ENCODE measurements at places on chromosomes 3 and 15.

- no peak for DNase-seq
Measured at GRCh38 chr3:149115114-149115513, 14.3 kb upstream of the HPS3 start.

DNA sequence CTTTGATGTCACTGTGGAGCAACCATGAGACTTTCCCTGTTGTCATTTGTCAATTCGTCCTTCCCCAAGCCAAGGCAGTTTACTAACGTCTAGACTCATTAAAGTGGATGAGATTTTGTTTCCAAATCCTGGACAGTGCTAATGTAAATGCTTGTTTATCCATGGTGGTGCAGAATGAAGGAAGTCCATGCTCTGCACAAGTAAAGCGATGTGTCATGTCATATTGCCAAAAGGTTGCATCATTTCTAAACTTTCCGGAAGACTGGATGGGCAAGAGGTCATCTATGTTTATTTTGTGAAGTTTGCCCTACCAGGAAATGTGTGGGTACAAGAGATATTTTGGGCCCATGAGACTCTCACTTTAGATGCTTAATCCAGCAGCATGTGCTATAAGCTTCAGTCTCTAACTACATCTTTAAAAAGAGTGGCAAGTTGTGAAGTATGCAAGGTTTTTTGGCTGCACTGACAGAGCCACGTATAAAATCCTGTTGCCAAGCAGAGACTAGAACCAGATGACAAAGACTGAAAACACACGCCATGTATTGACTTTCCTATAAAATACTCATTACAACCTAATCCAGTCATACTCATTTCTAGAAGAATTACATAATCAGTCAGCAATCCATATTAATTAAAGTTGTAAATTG is 72.1 kb upstream of the FNDC3B start:
- DNase-seq: no peak

- no peak for DNase-seq
Measured at GRCh38 chr3:7382293-7383010, 521.5 kb downstream of the GRM7 start.

DNA sequence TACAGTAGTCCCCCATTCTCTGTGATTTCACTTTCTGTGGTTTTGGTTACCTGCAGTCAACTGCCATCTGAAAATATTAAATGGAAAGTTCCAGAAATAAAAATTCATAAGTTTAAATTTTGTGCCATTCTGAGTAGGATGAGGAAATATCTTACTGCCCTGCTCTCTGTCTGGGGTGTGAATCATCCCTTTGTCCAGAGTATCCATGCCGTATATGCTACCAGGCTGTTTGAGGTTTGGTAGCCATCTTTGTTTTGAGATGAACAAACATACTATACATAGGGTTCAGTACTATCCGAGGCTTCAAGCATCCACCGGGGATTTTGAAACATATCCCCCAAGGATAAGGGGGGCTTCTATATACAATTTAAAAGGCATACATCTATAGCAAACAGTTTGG is 16.3 kb upstream of the FEM1B start:
- no peak for DNase-seq

DNA sequence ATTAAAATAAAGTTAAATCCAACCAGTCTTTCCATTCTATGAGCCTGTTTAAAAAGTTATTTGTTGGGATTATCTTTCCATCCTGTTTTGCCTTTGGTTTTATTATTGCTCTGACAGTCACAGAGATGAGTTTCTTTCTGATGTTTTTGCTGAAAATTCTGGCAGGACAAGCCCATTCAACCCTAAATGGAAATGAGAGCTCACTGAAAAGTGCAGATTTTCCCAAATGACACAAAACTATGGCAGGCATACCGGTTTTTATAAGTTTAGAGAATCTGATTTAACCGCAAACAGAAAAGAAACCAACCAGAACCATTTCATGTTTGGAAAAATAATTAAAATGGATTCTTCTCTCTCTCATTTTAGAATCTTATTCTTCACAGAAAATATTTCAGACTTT is 238.1 kb upstream of the SGO1 start:
- no peak for DNase-seq

DNA sequence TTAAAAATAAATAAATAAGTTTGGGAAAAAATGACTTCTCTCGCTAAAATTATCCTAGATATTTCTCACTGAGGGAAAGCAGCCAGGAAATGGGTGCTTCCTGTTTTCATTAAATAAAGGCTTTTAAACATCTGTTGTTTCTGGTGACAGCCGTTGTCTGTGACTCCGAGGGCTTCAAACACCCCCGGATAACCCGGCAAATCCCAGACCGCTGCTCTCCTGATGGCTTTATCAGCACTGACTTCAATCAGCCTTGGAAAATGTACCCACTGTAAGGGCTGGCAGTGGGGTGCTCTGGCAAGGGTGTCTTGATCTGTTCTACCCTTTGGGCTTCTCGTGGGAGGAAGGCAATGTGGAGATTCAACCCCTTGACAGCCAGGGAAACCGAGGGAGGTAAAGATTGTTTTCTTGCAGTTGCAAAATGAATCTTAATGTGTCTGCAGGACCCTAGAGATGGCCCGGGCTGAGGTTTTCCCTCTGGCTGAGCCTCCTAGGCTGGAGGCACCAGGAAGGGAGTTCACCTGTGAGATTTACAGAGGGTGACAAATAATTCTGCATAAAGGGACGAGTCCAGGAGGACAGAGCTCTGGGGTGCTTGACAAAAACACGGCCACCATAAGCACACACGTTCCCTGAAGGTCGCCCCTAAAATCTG is 33.6 kb upstream of the SEC13 start:
- DNase-seq: no peak

DNA sequence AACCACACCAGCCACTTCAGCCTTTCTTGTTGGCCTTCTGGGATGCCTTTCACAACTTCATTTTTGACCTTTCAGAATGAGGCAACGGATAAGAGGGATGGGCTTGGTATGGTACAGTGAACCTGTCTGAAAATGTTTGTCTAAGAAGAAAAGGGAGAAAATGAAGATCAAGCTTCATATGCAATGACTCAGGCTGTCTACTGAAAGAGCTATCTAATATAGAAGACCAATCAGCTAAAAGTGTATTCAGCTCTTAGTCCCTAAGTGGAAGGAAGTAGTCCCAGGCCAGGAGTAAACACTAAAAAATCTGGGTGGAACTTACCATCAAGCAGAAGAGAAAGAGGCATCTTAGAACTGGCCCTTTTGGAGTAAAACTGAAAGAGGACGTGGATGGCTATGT is 12.2 kb upstream of the UPK1B start:
- DNase-seq: no peak

- no peak for DNase-seq
Measured at GRCh38 chr3:143234526-143234925, 115.0 kb downstream of the CHST2 start.

- DNase-seq: no peak
Measured at GRCh38 chr3:192317564-192317963, 409.8 kb downstream of the FGF12 start.

DNA sequence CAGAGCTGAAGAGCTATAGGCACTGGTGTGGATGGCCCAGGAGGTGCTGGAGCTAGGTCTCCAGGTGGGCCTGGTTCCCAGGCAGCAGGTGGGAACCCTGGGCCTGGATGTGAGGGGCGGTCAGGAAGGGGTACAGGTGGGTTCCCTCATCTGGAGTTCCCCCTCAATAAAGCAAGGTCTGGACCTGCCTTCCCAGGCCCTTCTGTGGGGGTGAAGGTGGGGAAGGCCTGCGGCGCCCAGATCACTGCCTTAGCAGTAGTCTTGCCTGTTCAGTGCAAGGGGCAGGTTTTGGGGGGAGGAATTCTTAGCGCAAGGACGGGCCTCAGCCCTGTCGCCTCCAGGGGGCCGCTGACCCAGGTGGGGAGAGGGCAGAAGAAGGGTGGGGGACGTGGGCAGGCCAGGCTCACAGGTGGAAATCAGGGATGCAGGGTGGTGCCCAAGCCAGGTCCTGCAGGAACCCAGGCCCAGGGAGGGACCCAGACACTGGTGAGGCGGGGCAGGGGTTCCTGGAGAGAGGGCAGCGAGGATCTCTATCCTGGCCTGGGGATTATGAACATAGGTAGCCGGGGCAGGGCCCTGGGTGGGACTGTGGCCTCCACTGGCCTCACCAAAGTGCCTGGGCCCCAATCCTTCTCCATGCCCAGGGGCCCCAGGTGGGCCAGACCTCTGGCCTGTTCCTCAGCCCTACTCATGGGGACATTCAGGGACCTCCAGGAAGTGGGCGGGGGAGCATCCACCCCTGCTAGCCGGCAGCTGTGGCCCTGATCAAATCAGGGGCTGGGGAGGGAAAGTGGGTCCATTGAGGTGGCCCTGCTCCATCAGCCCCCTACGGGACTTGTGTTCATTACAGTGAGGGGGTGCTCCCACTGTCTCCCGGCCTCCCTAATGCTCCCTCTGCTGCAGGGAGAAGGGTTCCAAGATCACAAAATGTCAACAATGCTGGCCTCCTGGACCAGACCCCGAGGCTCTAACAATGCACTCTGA is 25.3 kb downstream of the HDAC11 start:
- DNase-seq: no peak

GRCh38 chr15:92076541-92076940 is 223.0 kb downstream of the SLCO3A1 start:
- no peak for DNase-seq

DNA sequence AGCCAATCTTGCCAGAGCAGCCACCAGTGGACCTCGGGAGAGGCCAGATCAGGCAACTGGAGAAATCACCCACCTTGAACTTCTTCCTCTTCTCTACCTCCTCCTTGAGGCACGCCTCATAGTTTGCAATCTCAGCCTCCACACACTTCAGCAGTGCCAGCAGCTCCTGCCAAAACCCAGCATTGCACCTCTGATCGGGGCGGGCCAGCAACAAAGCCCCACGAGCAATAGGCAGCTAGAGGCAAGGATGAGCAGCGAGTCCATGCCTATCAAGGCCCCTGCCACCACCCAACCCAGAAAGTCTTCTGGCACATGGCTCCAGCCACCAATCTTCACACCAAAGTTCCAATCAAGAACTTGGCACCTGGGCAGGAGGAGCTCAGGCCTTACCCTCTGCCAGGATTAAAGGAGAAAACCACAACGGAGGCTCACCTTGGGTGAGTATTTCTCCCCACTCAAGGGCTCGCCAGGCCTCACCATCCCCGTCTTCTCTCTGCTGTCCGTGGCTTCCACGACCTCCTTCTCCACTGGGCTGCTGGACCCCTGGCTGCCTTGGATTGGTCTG is 42.1 kb downstream of the SEMA3G start:
- DNase-seq: no peak

DNA sequence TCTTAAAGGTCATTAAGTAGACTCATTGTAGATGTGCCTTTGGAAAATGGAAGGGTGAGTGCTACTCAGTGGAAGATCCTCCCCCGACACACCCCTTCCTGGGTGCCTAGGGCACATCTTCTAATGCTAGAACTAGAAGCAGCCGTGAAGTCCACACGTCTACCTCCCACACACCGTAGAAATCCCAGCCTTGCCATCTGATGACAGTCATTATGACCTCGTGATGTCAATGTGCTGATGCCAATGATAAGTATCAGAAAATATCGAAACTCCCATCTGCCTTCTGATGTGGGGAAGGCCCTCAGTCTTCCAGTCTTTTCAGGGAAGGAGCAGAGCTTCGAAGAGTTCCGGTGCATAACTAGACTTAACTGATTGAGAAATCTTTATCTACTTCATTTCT is 282.1 kb upstream of the ROPN1 start:
- no peak for DNase-seq

GRCh38 chr3:20140881-20141280 is 45.1 kb downstream of the SGO1 start:
- DNase-seq: no peak

DNA sequence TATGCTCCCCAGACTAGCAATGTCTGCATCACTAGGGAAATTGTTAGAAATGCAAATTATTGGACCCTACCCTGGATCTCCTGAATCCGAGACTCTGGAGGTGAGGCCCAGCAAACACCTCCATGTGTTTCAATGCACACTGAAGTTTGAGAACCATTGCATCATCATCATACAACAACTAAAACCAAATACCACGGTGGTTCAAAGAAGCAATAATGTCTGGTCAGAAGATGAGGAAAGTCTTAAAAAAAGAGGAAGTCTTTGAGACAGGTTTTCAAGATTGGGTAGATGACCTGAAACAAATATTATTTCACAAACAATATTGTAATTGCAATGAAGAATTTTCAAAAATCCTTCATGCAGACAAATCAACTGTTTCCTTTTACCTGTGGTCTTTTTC is 60.3 kb upstream of the TRA2B start:
- no peak for DNase-seq
